ENCODE measurements at places on chromosomes 6 and 20. TPM values are rescaled to one million over a fixed set of nuclear protein-coding genes. Genes with fewer than 3 reads are reported as not detected.

The ZFAND3 gene
- total RNA-seq, result 14.7 TPM

- no peak for DNase-seq
These were observed 345.9 kb upstream of the MANEA start for GRCh38 chr6:95231416-95231815.

GRCh38 chr20:34337982-34338726, 24.9 kb upstream of the ITCH start:
- DNase-seq, result no peak

GRCh38 chr6:8086755-8087306, 15.5 kb downstream of the EEF1E1 start:
- no peak for DNase-seq
